ENCODE measurements at places on chromosomes 5 and 9. TPM values are rescaled to one million over a fixed set of nuclear protein-coding genes. Genes with fewer than 3 reads are reported as not detected.

DPYSL3 gene
- total RNA-seq = 42.8 TPM

FAM114A2 gene
- total RNA-seq = 24.8 TPM

OBP2B gene
- not detected for total RNA-seq

- DNase-seq = no peak
Measured at GRCh38 chr9:1328341-1328740, 278.2 kb downstream of the DMRT2 start.

DNA sequence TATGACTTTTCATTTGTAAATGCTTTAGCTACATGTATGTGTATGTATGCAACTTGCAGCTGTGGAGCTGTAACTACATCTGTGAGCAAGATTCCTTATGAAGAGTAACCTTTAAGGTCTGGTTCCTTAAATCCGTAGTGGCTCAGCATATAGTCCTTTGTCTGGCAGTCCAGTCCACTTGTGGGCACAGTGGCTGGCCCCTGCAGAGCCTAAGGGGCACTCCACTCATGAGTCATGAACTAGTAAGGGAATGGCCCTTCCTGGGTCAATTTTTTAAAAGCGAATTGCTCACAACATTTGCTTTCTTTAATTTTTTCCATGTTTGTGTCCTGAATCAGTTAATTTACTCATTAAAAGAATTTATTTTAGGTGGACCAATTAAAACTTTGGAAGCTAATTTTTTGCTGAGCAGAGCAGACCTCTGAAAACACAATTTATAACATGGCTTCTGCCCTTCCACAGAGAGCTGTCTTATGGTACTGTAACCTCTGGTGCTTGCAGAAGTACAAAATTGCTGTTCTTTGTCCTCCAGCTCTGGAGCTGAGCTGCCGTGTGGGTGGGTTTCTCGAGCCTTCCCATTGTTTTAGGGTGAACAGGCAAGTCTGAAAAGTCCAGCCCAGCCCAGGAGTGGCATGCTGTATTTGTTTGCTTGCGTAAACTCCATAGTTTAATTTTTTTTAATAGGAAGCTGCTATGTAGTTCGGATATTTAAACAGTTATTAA, 110.1 kb downstream of the MVB12B start:
- peak; percentile 65 for DNase-seq

- no peak for DNase-seq
Measured at GRCh38 chr5:127961763-127962145, 121.8 kb upstream of the SLC12A2 start.
